NCI-H2107 (cell line): ENCODE measurements at places on chromosomes 13 and 19.

GRCh38 chr19:56113074-56113632 lies 7.9 kb downstream of the ZNF787 start:
- DNase-seq, result no peak

DNA sequence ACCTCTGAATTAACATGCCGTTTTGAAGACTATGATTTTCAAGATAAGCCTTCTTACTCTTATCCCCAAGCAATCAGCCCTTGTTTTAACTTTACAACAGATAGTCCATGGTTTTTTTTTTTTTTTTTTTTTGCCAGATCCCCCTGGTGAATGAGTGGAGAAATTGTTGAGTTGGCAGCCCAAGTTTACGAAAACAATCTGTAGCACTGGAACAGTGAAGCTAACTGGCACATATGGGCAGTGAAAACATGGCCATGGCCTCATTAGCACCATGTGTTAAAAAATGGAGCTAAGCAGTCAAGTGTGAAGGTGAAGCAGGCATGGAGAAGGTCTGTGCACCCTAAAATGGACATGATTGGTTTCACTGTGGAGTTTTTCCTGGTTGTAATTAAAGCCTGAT lies 812.1 kb upstream of the MIR17HG start:
- no peak for DNase-seq

GRCh38 chr19:55601084-55601483 lies 996 bp downstream of the ZNF524 start:
- no peak for DNase-seq

DNA sequence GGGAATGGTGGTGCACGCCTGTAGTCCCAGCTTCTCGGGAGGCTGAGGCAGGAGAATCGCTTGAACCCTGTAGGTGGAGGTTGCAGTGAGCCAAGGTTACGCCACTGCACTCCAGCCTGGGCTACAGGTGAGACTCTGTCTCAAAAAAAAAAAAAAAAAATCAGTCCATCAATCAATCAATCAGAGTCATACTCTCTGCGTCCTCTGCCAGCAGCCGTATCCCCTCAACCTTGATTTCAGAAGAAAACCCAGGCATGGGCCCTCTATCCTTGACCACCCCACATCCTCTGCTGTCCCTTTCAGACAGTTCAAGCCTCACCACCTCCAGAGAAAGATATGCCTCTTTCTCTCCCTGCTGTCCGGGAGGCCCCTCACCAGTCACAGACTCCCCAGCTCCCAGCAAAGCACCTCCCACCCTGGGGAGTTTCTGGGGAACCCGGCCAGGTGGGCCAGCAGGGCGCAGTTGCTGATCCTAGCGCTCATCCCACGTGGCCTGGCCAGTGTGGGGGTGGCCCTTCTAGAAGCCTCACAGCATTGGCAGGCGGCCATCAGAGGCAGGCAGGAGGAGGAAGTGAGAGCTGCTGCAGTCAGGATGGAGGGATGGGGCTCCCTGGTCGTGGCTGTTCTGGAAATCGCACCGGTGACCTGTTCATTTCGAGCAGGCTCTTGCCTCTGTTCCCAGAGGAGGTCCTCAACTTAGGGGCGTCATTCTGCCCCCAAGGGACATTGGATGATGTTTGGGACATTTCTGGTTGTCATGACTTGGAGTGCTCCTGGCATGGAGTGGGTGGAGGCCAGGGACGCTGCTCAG lies 10.2 kb upstream of the JSRP1 start:
- DNase-seq, result no peak

DNA sequence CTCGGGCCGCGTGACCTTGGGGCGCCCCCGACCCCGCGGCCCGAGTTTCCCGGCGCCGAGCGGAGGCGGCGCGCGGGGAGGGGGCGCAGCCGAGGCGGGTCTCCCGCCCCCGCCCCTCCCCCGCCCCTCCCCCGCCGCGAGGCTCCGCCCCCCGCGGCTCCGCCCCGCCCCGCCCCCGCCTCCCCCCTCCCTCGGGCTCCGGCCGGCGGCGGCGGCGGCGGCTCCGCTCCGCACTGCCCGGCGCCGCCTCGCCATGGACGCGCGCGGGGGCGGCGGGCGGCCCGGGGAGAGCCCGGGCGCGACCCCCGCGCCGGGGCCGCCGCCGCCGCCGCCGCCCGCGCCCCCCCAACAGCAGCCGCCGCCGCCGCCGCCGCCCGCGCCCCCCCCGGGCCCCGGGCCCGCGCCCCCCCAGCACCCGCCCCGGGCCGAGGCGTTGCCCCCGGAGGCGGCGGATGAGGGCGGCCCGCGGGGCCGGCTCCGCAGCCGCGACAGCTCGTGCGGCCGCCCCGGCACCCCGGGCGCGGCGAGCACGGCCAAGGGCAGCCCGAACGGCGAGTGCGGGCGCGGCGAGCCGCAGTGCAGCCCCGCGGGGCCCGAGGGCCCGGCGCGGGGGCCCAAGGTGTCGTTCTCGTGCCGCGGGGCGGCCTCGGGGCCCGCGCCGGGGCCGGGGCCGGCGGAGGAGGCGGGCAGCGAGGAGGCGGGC lies at the start of gene HCN2:
Gene HCN2, plus strand, starts transcription at position 189 of the 703 bp plus-strand sequence. Its CDS starts 65 bp downstream, at position 254.
- no peak for DNase-seq

- DNase-seq, result peak; percentile 18
These were observed 3.5 kb upstream of the UBAC2 start for GRCh38 chr13:99197117-99197651.

- DNase-seq, result no peak
These were observed 80.5 kb downstream of the GPR12 start for GRCh38 chr13:26680123-26680450.

- no peak for DNase-seq
These were observed 1.4 kb downstream of the PARP4 start for GRCh38 chr13:24511019-24511815.

DNA sequence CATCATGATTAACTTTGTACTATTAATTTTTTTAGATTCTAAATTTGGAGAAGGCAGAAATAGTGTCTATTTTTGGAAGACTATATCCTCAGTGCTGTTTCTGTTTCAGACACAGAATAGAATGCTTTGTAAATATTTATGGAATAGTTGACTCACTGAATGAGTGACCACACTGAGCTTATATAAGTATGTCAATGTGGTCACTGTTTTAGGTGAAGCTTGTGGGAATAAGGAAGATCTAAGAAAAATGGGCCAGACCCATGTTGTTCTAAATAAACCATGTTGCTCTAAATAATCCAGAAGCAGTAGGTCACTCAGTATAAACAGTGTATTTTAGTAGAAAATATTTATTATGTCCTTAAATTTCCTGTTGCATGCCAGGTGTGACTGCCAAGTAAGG lies 45.5 kb upstream of the DACH1 start:
- DNase-seq, result no peak

- DNase-seq, result no peak
These were observed 44.5 kb upstream of the MIR17HG start for GRCh38 chr13:91303031-91303430.

GRCh38 chr19:28905996-28906395 lies 307.0 kb downstream of the UQCRFS1 start:
- DNase-seq, result no peak

- DNase-seq, result no peak
These were observed 9.7 kb upstream of the SPACA4 start for GRCh38 chr19:48596679-48597465.

GRCh38 chr13:113324398-113324797 lies 27.4 kb downstream of the LAMP1 start:
- no peak for DNase-seq

DNA sequence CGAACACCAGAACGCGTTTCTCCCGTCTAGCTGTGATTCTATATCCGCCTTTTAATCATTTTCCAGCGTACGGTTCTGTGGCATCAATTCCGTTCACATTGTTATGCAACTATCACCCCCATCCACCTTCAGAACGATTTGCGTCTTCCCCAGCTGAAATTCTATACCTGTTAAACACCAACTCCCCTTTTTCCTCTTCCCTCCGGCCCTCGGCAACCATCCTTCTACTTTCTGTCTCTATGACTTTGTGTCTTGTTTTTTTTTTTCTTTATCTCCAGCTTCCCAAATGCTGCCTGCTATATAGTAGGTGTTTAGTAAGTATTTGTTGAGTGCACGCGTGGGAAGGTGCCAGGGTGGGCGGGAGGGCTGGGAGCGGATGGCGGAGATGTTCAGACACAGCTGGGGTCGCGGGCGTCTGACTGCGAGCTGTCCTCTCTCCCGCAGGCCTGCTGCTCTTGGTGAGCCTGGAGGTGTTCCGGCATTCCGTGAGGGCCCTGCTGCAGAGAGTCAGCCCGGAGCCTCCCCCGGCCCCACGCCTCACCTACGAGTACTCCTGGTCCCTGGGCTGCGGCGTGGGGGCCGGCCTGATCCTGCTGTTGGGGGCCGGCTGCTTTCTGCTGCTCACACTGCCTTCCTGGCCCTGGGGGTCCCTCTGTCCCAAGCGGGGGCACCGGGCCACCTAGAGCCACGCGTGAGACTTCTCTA lies 20.2 kb downstream of the CACNG6 start:
- no peak for DNase-seq

DNA sequence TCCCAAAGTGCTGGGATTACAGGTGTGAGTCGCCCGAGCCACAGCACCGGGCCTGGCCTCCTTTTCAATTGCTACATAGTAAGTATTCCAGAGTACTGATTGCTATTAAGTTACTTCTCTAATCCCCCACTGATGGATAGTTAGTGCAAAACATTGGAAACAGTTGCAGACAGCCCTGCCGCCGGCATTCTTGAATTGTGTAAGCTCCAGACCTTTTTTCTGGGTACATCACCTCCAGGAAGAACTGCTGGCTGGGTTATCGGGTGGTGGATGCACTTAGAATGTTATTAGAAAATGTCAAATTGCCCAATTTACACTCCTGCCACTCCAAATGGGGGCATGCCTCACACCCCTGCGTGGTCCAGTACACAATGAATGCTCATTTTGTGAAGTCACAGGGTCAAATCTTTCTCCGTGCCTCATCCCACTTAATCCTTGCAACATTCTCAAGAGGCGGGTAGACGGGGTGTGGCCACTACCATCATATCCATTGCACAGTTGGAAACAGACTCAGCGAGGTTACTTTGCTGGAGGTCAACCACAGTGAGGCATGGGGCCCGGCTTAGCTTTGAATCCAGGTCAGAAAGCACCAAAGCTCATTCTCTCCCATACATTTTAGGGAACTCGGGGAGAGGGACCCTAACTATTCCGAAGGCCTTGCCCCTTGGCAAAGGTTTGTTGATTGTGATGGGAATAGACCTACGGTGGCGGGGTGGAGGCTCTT lies 1.0 kb upstream of the KDM4B start:
- DNase-seq, result no peak

DNA sequence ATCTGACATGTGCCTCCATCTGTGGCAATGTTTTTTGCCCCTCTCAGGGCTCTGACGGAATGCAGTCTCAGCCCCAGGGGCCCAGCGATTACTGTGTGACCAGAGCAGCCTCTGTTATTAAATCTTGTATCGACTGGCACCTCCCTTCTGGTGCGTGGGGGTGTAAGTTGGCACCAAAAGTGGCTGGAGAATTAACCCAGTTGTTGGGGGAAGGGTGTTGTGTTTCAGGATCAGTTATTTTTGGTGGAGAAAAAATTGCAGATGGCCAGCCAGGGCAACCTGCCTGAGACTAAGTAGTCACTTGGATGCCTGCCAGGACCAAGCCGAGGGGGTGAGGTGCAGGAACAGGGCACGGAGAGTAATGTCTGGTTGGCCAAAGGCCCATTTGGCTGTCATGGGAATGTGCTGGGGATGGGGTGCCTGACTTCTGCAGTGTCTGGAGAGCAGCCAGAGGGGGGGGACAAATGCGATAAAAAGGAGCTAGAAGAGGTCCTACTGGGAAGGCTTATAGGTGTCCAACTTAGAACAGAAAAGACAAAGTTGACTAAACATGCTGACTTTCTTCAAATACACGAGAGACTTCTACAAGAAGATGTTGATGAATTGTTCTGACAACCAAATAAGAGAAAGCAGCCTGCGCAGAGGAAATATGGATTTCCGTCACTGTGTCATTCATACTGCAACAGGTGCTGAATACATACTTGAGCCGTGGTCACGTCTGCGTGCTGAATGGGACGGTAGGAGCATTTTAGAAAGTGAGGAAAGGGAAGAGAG lies 69.8 kb downstream of the SIAH3 start:
- peak; percentile 49 for DNase-seq

- peak; percentile 68 for DNase-seq
These were observed at the start of gene ZIK1 for GRCh38 chr19:57583521-57584416. Gene ZIK1, plus strand, starts transcription at chr19:57584145. Its CDS starts 212 bp downstream, at chr19:57584357.

- DNase-seq, result no peak
These were observed 1080.6 kb downstream of the PCDH17 start for GRCh38 chr13:58712191-58712590.

- DNase-seq, result no peak
These were observed 26.8 kb upstream of the ALOX5AP start for GRCh38 chr13:30708541-30708940.

DNA sequence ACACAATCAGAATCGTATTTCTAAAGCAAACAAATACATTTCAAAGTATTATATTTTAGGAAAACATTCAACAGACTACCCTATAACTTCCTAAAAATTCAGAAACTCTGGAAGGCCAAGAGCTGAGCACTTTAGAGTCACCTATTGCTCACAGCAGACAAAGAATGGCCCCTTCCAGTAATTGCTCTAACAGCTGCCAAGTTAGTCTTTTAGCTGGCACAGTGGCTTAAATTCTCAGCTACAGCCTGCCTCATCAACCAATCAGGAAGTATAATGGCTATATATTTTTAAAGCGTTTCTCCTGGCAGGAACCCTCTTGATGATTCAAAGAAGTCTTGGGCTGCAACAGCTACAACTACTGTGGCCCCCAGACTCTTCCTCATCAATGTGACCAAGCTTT lies 14.9 kb upstream of the SLITRK5 start:
- DNase-seq, result no peak

DNA sequence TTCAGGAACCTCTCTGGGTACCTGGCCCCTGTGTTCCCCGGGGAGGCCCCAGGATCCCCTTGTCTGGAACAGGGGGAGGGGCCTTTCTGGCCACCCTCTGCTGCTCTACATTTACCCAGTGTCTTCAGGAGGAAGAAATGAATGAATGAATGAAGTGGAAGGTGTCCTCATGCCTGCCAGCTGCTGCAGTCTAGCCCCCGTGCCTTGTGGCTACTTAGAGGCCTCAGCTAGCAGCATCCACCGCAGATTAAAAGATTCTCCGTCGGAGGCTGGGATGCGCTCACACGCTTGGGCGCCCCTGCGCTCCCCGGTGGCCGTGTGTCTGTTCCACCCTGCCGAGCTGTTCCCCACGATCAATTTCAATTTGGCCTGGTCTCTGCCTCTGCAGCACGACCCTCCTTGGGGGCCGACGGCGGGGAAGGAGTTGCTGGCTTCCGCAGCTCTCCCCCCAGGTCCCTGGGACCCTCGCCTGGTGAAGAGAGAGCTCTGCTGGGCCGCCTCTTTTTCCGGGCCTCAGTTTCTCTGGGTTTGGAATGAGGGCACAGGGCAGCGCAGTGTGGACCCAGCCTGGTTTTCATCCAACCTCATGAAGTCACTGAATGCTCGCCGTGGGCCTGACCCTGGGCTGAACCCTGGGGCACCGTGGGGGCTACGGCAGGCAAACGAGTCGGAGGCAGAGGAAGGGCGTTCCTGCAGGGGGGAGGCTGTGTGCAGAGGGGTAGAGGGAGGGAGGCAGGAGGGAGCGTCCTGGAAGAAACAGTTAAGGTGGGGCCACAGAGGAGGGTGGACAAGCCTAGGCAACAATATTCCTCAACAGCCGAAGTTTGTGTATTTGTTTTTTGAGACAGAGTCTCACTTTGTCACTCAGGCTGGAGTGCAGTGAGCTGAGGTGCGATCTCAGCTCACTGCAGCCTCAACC lies 28.3 kb downstream of the EFNA2 start:
- DNase-seq, result no peak
